ENCODE measurements at places on chromosomes 13 and 19. TPM values are rescaled to one million over a fixed set of nuclear protein-coding genes. Genes with fewer than 3 reads are reported as not detected.

The PEX11G gene
- total RNA-seq, result 1.3 TPM

The C1QTNF9 gene
- not detected for total RNA-seq

The THSD1 gene
- total RNA-seq, result 0.47 TPM

The PSG7 gene
- total RNA-seq, result not detected

The DACT3 gene
- total RNA-seq, result 0.48 TPM

The NXNL1 gene
- total RNA-seq, result not detected

The KBTBD6 gene
- 6.9 TPM for total RNA-seq

The ETHE1 gene
- 61.1 TPM for total RNA-seq

The TNFSF11 gene
- total RNA-seq, result not detected

- DNase-seq, result no peak
- no peaks in the 10 kb centered on the region for H3K36me3 ChIP-seq
- no peak overlapping the region for H3K4me3 ChIP-seq
- no peak overlapping the region for H3K27ac ChIP-seq
Observed at GRCh38 chr13:20654156-20654555, 49.3 kb upstream of the IL17D start.

DNA sequence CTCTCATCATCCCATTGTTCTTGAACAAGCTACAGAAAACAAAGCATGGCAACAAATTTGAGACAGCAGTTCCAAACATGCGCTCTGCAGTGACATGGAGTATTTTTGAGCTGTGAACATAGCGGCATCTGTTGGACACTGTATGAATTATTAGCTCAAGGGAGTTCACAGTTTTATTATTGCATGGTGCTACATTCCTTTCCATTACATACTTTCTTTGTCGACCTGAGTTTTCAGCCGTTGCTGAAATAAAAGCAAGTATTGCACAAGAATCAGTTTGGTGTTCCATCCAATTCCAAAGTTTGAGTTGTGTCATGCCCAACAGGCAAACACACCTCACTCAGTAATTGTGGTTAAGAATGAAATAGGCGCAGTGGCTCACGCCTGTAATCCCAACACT is 30.1 kb upstream of the METTL21C start:
- peaks cover 7% of the 10 kb centered on the region for H3K4me1 ChIP-seq
- no peak overlapping the region for H3K4me3 ChIP-seq
- H3K27ac ChIP-seq, result no peak overlapping the region

- DNase-seq, result no peak
- H3K27ac ChIP-seq, result no peak overlapping the region
- peaks cover 4% of the 10 kb centered on the region for H3K36me3 ChIP-seq
- H3K27me3 ChIP-seq, result no peaks in the 10 kb centered on the region
Observed at GRCh38 chr19:56109226-56109625, 11.9 kb downstream of the ZNF787 start.

- no peak overlapping the region for H3K27ac ChIP-seq
- no peaks in the 10 kb centered on the region for H3K36me3 ChIP-seq
- H3K4me1 ChIP-seq, result peaks cover 22% of the 10 kb centered on the region
- H3K27me3 ChIP-seq, result peaks cover 91% of the 10 kb centered on the region
- no peak for DNase-seq
Observed at GRCh38 chr13:99993660-99994637, 12.4 kb downstream of the ZIC2 start.

DNA sequence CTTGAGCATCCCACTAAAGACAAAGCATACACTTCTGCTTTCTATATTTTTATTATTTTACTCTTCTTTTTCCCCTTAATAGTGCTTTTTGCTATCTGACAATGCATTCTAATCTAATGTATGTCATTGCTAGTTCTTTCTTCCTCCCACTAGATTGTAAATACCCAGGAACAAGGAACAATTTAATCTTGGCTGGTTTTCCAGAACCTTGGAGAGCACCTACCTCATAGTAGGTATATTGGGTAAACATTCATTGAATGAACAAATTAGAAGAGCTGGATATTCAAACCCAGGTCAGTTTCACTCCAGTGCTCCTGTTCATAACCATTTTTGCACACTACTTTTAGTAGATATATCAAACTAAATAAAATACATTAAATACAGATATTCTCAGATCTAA is 1617.6 kb upstream of the SLC10A2 start:
- no peak overlapping the region for H3K4me3 ChIP-seq
- H3K36me3 ChIP-seq, result no peaks in the 10 kb centered on the region
- DNase-seq, result no peak
- no peaks in the 10 kb centered on the region for H3K4me1 ChIP-seq
- H3K27ac ChIP-seq, result no peak overlapping the region
- H3K27me3 ChIP-seq, result no peaks in the 10 kb centered on the region

DNA sequence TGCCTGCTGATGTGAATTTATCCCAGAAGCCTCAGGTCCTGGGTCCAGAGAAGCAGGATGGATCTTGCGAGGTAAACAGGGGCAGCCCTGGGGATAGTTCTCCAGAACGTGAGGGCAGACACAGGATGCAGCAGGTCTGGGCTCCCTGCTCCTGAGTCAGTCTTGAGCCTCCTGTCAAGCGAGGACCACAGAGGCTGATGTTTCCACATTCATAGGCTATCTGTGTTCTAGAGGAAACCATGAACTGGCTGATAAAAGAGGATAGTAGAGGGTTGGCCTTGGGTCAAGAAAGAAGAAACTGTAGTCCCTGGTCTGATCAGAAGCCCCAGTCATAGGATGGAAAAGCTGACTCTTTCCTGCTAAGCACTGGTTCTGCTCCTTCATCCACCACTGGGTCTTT is 2.2 kb downstream of the ZNF175 start:
- H3K4me1 ChIP-seq, result peaks cover 19% of the 10 kb centered on the region
- H3K27ac ChIP-seq, result no peak overlapping the region
- H3K4me3 ChIP-seq, result no peak overlapping the region
- peaks cover 13% of the 10 kb centered on the region for H3K27me3 ChIP-seq
- no peak for DNase-seq

GRCh38 chr13:76980075-76980718 is 11.7 kb upstream of the CLN5 start:
- no peaks in the 10 kb centered on the region for H3K36me3 ChIP-seq
- peak; percentile 96 for DNase-seq
- peak overlapping the region; percentile 62 for H3K4me3 ChIP-seq
- H3K4me1 ChIP-seq, result peaks cover 4% of the 10 kb centered on the region
- H3K27ac ChIP-seq, result no peak overlapping the region
- H3K27me3 ChIP-seq, result peaks cover 52% of the 10 kb centered on the region

GRCh38 chr19:42285541-42285941 is 16.4 kb upstream of the PRR19 start:
- DNase-seq, result no peak
- peak overlapping the region; percentile 89 for H3K4me3 ChIP-seq

DNA sequence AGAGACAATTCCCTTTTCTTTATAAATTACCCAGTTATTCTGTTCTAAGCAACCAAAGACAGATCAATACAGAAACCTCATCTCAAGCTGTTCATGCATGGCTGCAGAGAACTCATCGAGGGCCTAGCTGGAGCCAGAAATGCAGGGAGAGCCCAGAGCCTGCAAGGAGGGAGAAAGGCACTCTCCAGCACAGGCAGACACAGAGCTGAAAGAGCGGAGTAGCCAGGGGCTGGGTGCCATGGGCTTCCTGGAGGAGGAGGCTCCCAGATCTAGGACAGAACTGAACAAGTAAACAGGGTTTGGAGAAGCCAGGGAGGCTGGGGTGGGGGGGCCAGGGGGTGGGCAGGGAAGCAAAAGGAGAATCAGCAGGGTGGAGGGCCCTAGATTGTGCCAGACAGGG is 144.2 kb upstream of the ZNF507 start:
- H3K27me3 ChIP-seq, result peaks cover 5% of the 10 kb centered on the region
- no peaks in the 10 kb centered on the region for H3K36me3 ChIP-seq
- peaks cover 8% of the 10 kb centered on the region for H3K4me1 ChIP-seq

GRCh38 chr13:50758796-50759195 is 84.7 kb downstream of the DLEU7 start:
- peaks cover 3% of the 10 kb centered on the region for H3K27me3 ChIP-seq
- no peak overlapping the region for H3K4me3 ChIP-seq
- no peaks in the 10 kb centered on the region for H3K36me3 ChIP-seq
- DNase-seq, result no peak
- peaks cover 9% of the 10 kb centered on the region for H3K4me1 ChIP-seq

DNA sequence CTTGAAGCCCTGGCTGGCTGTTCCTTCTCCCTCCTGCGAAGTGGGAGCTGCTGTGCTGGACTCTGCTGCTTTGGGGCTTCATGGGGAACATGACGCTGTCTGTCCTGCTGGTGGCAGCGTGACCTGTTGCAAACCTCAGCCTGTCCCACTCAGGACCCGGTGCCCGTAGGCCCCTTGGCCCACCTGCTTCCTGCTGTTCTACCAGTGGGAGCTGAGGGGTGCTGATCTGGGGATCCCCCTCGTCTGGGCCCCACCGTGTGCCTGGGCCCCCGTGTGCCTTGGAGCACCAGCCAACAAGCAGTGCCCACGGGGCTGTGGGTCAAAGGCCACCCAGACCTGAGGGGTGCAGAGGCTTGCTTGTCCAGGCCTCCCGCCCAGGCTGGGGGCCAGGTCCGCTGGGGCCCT is 5.3 kb downstream of the SPPL2B start:
- H3K4me1 ChIP-seq, result peaks cover 33% of the 10 kb centered on the region
- H3K27ac ChIP-seq, result peak overlapping the region; percentile 82
- H3K27me3 ChIP-seq, result no peaks in the 10 kb centered on the region
- no peak for DNase-seq

DNA sequence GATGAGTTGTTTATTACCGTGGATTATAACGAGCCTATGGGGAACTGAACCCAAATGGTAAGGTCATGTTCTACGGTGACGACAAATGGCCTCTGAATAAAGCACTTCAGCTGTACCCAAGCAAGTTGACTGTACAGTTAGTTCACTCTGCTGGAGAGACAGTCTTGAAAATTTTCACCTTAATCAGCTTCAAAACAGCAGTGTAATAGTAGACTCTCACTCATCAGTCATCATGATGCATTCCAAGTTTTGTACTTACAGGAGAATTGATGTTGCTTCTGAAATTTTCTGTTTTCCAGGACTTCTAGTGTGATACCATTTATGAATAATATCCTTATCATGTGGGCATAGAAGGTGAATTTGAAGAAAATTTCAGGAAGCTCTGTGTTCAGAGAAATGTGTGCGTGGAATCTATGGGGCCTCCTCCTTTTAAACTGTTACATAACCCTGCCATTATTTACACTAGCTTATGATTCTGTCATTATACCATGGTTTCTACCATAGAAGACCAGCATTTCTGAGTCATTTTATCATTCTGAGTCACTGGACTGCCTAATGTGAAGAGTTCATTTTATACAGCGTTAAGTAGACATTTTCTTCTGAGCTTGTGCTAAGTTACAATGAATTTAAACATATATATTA is 96.9 kb downstream of the WDFY2 start:
- H3K27ac ChIP-seq, result no peak overlapping the region
- no peak overlapping the region for H3K4me3 ChIP-seq
- no peak for DNase-seq
- no peaks in the 10 kb centered on the region for H3K27me3 ChIP-seq

DNA sequence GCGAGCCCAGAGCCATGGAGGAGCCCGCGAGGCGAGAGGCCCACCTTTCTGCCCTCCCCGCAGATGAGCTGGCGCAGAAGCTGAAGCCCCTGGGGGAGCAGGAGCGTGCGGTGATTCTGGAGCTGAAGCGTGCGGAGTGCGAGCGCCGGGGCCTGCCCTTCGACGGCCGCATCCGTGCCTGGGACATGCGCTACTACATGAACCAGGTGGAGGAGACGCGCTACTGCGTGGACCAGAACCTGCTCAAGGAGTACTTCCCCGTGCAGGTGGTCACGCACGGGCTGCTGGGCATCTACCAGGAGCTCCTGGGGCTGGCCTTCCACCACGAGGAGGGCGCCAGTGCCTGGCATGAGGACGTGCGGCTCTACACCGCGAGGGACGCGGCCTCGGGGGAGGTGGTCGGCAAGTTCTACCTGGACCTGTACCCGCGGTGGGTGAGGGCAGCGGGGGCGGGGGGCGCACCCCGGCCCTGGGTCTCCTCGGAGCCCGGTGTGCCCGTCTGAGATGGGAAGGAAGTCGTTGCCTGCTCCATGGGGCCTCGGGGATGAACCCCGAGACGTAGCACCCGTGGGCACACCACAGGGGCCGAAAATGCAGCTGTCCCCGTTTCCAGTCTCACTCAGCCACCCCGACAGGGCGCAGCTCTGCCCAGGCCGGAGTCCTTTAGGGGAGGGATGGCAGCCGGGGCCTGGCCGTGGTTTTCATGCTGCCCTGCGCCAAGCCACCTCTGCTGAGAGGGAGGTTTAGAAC is 12.1 kb upstream of the ZNF554 start:
- DNase-seq, result no peak
- H3K4me3 ChIP-seq, result no peak overlapping the region
- H3K27ac ChIP-seq, result no peak overlapping the region
- H3K4me1 ChIP-seq, result peaks cover under 1% of the 10 kb centered on the region
- H3K36me3 ChIP-seq, result peaks cover 6% of the 10 kb centered on the region
- H3K27me3 ChIP-seq, result no peaks in the 10 kb centered on the region
